Stimulated activated CD4-positive, alpha-beta T cell treated with anti-CD3 and anti-CD28 coated beads, Interleukin-12 subunit alpha, Interleukin-12 subunit beta, amount 100 ng/mL, for 4 hours (primary cell): ENCODE measurements at places on chromosomes 3 and 15.

- DNase-seq, result no peak
These were observed 14.6 kb upstream of the GPR160 start for GRCh38 chr3:170023165-170023564.

DNA sequence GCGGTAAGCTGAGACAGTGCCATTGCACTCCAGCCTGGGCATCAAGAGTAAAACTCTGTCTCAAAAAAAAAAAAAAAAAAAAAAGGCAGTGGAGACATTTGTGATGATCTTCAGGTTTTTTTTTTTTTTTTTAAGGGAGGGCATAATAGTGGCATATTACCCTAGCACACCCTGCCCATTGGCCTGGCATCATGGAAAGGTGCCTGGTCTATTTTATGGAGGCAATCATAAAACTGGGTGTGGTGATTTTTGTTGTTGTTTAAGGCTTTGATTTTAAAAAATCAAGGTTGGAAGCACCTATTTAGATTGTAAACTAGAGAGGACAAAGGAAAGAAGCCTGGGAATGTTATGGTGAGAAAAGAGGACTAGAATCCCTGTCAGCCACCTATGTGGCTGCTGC, 6.0 kb downstream of the IQGAP1 start:
- no peak for DNase-seq

GRCh38 chr3:43243590-43244587, 42.5 kb upstream of the SNRK start:
- DNase-seq, result no peak

DNA sequence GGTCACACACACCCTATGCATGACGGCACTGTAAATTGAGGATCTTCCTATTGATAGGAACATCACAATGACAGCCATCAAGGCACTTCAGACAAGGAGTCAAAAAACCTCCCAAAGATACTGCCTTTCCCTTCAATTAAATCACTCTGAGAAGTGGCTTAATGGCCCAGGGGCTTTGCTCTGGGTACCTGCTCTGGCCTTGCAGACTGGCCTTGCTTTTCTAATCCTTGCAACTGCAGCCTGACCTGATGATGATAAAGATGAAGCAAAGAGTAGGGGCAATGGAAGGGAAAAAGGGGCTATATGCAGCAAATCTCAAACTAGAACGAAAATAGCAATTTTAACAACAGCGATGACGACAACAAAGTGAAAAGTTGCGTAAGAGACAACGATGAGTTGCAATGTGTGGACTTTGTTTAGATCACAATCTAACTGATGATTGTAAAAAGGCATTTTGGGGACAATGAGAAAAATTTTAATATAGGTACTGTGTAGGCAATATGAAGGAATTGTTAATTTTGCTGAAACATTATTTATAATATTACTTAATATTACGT, 14.6 kb downstream of the ADAMTS9 start:
- DNase-seq, result no peak

- DNase-seq, result no peak
These were observed 86.8 kb downstream of the LIPC start for GRCh38 chr15:58518626-58519025.

DNA sequence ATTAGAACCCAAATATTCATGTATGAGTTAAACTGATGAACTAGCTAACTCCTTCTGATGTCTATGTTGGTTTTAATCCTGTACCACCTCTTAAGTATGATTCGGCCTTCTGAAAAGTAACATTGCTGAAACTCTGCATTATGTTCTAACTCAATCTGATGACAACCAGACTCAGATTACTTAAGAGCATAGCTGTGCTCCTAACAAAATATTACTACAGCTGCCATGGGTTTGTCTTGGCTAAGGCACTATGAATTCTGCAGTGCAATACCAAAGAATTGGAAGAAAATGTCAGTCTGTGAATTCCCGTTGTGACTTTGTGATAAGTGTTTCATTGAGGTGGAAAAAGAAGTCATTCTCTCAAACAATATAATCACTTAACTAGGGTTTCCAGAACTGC, 224.4 kb downstream of the ZMAT3 start:
- no peak for DNase-seq

- no peak for DNase-seq
These were observed 909.7 kb downstream of the PLOD2 start for GRCh38 chr3:145251311-145251710.

DNA sequence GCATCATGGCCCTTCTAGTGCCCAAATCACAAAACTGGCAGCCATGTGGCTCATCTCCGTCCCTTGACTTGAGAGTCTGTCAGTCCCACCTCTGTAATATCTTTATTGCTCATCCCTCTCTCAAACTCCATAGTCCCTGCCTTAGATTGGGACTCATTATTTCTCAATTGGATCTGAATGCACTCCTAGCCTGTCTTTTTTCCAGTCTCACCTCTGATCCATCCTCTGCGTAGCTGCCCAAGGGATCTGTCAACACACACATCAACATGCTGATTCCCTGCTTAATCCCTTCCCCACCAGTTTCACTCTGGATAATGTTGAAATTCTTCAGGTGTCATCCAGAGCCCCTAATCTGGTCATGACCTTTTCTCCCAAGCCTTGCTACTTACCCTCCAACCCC, 39.3 kb downstream of the NMNAT3 start:
- DNase-seq, result no peak

- no peak for DNase-seq
These were observed 916 bp downstream of the IDH3A start for GRCh38 chr15:78149805-78150751.
